ENCODE measurements at places on chromosomes 16 and 17.

DNA sequence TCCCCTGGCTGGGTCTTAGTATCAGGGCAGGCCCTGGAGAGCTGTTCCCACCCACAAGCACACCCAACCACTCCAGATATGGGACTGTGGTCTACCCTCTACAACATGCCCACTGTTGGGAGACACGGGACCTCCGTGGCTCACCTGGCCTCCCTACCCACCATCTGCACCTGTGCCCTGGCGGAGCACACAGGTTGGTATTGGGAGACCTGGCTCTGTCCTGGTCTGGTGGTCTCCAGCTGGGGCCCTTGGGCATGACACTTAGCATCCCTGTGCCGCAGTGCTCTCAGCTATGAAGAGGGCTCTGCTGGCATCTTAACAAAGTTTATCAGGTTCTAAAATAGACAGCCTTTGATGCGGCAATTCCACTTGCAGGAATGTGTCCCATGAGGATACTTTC lies 5.8 kb downstream of the C16orf95 start:
- DNase-seq = no peak

GRCh38 chr16:78317564-78318240 lies 218.2 kb downstream of the WWOX start:
- DNase-seq = no peak

DNA sequence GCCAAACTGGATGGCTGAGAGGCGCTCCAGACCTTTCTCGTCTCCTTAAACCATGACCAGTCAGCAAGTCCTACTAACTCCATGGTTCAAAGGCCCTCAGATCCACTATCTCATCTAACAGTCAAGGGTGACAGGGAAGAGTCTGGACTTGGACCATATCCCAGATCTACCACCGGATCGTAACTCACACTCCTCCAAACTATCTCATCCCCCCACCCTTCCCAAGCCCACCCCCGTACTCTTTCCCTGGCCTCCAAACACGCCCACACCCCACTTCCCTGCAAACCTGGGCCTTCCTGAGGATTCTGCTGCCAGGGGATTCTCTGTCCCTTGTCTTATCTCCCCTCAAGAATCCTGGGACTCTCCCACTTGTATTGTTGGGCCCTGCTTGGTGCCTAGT lies 5.1 kb downstream of the CDIP1 start:
- DNase-seq = no peak

GRCh38 chr17:58352596-58353388 lies 791 bp upstream of the SUPT4H1 start:
- no peak for DNase-seq

DNA sequence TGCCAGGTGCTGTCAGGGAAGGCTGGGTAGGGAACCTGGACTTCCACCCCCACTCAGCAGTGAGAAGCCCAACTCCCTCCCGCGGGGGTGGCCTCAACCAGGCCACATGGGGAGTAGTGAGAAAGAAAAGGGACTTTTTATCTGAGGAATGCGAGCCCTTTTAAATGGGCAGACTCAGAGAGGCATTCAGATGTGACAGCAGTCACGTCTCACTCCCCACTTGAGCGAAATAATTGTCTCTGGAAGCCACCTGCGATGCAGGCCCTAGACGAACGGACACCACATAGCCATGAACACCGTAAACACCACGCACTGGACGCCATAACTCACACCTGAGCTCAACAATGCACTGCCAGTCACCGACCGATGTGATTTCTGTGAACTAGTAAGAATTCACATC lies 11.9 kb upstream of the CD300E start:
- no peak for DNase-seq

GRCh38 chr16:10239640-10240039 lies 57.4 kb upstream of the GRIN2A start:
- DNase-seq = no peak

DNA sequence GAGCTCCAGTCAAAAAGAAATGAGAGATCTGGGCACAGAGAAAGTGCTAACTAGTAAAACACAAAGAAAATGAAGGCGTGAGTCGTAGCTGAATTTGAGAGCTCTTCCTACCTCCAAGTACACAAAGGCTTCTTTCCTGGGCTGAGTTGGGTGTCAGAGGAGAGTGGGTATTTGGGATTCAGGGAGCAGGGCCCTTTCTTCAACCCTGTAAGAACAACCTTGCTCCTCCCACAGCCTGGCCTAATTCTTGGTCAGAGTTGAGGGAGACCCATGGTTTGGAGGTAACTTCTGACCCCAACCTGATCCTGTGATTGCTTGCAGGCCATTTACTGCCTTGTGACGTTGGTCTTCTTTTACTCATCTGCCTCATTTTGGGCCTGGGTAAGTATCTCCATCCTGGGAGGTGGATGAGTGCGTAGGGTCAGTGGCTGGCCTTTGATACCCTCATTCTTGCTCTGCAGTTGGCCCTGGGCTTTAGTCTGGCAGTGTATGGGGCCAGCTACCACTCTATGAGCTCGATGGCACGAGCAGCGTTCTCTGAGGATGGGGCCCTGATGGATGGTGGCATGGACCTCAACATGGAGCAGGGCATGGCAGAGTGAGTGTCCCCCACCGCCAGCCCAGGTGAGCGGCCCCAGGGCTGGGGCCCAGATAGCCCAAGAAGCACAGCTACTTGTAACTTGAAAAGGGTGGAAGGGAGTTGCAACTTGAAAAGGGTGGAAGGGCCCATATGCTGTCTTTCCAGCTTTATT lies 1.3 kb downstream of the TMEM208 start:
- no peak for DNase-seq

- no peak for DNase-seq
Observed at GRCh38 chr16:1081734-1082265, 9.3 kb downstream of the SSTR5 start.

- DNase-seq = no peak
Observed at GRCh38 chr17:76671912-76672262, 28.3 kb upstream of the ST6GALNAC1 start.

GRCh38 chr17:79272666-79273219 lies 198.1 kb downstream of the ENGASE start:
- no peak for DNase-seq

All from CD4-positive, alpha-beta T cell treated with Interferon alpha-2 for 1 hour (primary cell).